ENCODE measurements at places on chromosomes 7 and 10.

- DNase-seq, result no peak
Observed at GRCh38 chr10:48233559-48234005, 40.9 kb downstream of the FRMPD2 start.

DNA sequence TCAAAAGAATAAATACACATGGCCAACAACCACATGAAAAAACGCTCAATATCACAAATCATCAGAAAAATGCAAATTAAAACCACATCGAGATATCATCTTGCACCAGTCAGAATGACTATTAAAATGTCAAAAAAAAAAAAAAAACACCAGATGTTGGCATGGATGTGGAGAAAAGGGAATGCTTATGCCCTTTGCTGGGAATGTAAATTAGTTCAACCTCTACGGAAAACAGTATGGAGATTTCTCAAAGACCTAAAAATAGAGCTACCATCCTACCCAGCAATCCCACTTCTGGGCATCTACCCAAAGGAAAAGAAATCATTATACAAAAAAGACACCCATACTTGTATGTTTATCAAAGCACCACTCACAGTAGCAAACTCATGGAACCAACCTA is 45.0 kb upstream of the DIP2C start:
- DNase-seq, result no peak

DNA sequence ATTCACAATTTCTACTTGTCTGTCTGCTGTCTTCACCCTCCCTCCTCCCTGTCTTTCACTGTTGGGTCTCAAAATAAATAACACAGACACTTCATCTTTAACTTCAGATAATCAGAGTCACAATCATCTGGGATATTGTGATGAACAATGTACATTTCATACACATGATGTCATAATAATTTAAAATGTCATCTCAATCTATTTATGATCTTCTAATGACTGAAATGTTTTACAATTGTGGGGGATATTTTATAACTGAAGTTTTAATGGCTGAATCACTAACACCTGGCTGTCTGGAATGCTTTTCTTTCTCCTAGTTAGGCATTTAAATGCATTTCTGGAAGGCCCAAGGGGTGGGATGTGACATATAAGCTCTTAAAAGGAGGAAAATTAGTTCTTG is 859.8 kb downstream of the LRMDA start:
- no peak for DNase-seq

GRCh38 chr10:77836299-77836820 is 90.2 kb downstream of the DLG5 start:
- no peak for DNase-seq

DNA sequence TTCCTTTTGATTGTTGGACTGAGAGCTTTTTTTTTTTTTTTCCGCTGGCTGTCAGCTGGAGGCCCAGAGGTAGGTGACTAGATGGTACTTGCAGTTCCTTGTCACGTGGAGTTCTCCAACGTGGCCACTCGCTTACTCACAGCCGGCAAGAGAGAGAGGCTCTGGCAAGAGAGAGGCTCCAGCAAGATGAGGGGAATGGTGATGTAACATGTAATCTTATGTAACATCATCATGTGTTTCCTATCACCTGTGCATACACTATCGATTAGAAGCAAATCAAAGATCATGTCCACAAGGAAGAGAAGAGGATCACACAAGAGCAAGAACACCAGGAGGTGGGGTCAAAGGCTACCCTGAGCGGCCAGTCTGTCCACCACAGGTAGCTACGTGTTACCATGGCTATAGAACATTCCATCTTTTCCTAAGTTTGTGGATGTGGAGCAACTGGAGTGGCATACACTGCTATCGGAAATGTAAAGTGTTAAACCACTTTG is 4.0 kb upstream of the BORCS7 start:
- DNase-seq, result no peak

DNA sequence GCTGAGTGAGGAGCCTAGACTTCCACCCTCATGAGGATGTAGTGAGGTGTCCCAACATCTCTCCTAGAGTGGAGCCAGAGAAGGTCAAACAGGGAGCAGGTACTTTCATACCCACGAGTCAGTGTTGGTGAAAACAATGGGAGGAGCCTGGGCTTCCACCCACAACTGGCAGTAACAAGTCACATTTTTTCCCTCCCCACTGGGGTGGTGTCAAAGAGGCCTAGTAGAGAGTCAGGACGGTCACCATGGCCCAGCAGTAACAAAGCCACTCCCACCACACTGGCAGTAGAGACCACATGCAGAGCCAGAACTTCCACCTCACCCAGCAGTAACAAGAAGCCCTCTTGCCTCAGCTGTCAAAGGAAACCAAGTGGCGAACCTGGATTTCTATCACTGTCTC is 280.2 kb upstream of the IMMP2L start:
- no peak for DNase-seq

DNA sequence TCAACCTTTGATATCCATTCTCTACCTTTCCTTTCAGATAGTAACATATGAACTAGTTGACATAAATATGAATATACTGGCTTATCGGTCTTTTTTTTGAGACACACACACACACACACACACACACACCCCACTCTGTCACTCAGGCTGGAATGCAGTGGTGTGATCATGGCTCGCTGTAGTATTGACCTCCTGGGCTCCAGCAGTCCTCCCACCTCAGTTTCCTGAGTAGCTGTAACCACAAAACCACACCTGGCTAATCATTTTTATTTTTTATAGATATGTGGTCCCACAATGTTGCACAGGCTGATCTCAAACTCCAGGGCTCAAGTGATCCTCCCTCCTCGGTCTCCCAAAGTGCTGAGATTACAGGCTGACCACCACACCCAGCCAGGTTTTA is 14.2 kb upstream of the NT5C3A start:
- no peak for DNase-seq

DNA sequence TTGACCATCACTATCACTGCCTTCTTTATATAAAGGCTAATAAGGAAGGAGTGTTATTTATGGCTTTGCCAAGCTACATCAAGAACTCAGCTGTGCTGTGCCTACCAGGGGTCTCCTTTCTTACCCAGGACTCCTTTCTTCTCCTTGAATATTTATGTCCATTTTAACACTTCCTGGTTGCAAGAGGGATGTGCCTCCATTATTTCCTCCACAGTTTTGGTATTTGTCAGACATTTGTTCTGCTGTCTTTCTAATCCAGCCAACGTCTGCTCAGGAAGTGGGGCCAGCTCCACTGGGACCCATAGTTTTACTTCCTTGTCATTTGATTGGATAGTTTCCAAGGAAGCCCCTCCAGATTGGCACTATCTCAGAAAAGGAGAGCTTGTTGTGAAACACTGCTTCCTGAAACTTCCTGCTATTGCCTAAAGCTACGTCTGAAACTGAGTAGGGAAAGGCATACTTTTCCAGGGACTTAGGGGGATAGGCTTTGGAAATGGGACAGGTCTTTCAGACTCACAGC is 6.6 kb upstream of the STRIP2 start:
- DNase-seq, result no peak

GRCh38 chr10:68462536-68462935 is 9.2 kb downstream of the DNA2 start:
- DNase-seq, result no peak

DNA sequence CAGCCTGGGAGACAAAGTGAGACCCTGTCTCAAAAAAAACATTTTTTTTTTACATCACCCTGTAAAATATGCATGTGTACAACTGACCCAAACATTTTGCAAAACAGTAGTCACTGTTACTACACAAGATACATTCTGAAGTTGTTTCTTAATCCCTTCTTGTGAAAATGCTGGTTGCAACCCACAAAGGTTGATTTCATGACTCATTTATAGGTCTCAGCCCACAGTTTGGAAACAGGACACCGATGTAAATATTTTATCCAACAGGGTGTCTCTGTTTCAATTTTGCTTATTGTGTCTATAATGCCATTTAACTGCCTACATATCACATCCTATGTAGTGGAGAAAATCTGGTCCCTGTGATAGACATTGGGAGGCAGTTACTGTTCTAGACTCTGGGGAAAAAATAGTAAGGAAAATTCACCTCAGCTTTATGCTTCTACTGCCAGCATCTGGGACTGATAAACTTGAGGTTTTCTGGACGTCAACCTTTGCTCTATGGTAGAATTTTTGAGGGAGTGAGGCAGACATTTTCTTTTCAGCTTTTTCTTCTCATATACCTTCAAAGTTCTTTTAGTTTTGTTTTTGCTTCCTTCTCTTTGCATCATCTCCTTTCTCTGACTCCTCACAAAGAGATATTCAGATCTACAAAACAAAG is 1.6 kb upstream of the RAB19 start:
- no peak for DNase-seq

GRCh38 chr10:43899224-43899959 is 250.7 kb upstream of the ZNF32 start:
- DNase-seq, result no peak

GRCh38 chr10:11535346-11535959 is 76.0 kb downstream of the USP6NL start:
- no peak for DNase-seq

- DNase-seq, result no peak
Observed at GRCh38 chr10:28246023-28246422, 56.8 kb downstream of the MPP7 start.

- no peak for DNase-seq
Observed at GRCh38 chr7:70266186-70266585, 667.9 kb downstream of the AUTS2 start.

DNA sequence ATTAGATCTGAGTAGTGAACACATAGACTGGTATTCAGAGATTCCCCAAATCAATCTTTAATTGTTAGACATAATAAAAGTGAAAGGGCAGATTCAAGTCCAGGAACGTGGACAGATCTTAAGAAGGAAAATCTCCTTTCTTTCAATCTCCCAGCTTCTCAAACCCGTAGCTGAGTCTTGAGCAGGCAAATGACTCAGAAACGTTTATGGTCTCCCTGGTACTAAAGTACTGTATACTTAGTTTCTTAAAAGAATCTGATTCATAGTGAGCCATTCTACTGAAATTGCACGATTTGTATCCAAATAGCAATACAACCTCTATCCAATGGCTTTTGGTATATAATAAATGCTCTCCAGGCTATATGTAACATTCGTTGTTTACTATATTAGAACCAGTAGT is 140.4 kb upstream of the RHEB start:
- no peak for DNase-seq

DNA sequence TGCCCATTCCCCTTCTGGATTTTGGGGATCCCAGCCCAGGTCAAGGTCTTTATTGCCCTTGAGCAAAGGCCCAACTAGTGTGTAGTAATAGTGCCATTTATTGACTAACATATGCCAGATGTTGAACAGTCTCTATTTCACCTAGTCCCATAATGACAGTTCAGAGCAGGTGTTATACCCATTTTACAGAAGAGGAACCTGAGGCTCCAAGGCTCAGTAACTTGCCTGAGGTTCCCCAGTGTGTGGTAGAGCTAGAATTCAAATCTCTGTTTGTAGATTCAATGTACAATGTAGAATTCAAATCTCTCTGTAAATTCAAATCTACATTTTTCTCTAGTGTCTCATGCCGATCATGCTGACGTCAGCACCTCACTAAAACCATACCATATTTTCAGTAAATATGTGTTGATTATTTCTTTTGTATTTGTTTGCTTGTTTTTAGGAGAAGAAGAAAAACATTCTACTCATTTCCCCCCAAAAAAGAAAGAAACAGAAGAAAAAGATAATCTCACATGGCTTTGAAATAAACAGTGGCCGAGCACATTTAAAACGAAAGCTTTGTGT is 329.7 kb downstream of the PRPF18 start:
- DNase-seq, result no peak

DNA sequence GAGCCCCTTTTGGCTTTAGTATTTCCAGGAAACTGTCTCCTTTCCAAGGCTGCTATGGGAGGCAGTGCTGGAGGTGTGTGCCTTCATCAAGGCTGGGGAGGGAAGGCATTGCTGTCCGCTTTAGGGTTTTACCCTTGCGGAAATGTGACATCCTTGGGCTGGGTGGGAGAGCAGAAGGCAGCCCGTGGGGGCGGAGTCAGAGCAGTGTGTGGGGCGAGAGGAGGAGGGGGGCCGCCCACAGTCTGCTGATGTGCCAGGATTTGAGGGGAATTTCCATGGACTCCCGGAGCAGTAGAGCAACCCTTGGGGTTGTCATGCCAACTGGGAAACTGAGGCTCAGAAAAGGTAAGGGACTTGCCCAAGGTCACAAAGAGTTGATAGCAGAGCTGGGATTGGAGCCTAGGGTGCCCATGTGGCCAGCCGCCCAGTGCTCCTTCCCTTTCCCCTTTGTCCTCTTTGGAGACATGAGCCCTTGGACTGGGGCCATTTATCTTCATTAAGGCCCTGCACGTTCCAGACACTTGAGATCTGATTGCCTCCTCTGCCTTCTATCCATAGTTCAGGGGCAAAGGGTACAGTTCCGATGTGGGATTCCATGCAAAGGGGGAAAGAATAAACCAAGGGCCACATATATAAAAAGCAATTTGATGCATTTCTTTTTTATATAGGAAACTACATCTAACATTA is 22.2 kb downstream of the TSPAN15 start:
- no peak for DNase-seq

- no peak for DNase-seq
Observed at GRCh38 chr10:86300931-86301830, 65.4 kb downstream of the GRID1 start.

DNA sequence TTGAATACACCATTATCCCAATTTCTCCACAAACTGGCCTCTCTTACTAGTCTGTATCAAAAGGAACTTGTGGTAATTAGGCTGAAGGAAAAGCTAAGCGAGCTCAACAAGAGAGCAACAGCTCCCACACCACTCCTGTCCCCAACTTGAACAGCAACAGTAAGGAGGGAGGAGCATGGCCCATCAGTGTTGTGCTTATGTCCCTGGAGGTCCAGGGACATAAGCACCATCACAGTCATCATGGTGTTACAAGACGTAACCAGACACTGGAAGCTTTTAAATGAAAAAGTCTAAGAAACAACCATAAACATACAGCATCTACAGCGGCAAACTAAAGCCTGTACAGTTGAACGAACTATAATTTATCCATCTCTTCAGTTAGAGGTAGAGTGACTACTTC is 989 bp downstream of the ERLIN1 start:
- DNase-seq, result no peak

DNA sequence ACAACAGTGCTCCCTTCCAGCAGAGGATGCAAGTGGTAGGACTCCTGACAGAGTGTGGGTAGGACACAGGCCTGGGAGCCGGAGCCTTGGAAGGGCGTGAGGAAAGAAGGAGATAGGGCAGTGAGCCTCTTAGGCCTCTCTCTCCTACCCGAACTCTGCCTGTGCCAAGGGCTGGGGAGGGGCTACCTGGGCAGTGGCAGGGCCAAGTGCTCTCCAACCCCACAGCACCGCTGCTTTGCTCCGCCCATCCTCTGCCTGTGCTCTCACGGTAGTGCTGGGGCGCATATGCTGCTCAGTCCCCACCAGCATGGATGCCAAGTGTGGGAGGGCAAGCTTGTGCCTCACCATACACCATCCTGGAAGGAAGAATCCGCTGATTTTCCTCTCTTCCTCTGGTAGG is 7.5 kb downstream of the FAM131B start:
- DNase-seq, result no peak

- DNase-seq, result no peak
Observed at GRCh38 chr10:74901301-74901700, 74.9 kb downstream of the KAT6B start.

GRCh38 chr7:14125998-14126397 is 136.5 kb upstream of the ETV1 start:
- DNase-seq, result no peak

- no peak for DNase-seq
Observed at GRCh38 chr10:126259760-126260479, 128.4 kb downstream of the ADAM12 start.
